CD4-positive, alpha-beta memory T cell (primary cell): ENCODE measurements at places on chromosomes 1 and 21.

GRCh38 chr1:205598841-205599668 is 32.8 kb downstream of the ELK4 start:
- DNase-seq, result no peak

- DNase-seq, result no peak
These were observed 1.1 kb downstream of the GNG4 start for GRCh38 chr1:235648407-235648907.

- DNase-seq, result no peak
These were observed 14.3 kb upstream of the DDX59 start for GRCh38 chr1:200684015-200684414.

GRCh38 chr1:100699744-100700143 is 19.8 kb upstream of the VCAM1 start:
- no peak for DNase-seq

DNA sequence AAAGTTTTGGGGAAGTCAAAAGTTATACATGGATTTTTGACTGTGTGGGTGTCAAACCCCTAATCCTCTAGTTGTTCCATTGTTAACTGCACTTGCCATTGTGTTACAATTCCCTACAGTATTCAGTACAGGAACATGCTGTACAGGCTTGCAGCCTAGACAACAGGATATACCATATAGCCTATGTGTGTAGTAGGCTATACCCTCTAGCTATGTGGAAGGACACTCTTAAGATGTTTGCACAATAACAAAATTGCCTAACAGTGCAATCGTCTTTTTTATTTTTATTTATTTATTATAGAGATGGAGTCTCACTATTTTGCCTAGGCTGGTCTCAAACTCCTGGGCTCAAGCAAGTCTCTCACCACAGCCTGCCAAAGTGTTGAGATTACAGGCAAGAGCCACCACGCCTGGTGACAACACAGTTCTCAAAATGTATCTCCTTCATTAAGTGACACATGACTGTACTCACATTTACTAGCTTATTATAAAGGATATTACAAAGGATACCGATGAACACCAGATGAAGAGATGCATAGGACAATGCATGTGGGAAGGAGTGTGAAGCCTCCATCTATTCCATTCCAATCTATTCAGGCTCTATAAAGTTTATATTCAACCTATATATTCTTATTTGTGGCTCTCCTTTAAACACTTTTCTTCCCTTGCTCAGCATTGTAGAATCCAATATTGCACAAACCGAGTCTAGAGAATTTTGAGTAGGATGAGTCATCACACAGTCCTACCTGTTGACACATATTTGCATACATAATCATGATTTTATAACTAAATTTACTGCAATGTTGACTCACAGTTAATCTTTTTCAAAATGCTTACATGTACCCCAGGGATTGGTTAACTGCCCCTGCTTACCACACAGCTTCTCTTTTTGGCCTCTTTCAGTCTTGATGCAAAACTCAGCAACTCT is 28.4 kb upstream of the CEP350 start:
- no peak for DNase-seq

GRCh38 chr1:229666585-229666984 is 40.5 kb downstream of the URB2 start:
- no peak for DNase-seq

GRCh38 chr1:232704694-232705680 is 75.1 kb upstream of the SIPA1L2 start:
- no peak for DNase-seq

- no peak for DNase-seq
These were observed 47.5 kb downstream of the MRPL39 start for GRCh38 chr21:25559746-25560145.

GRCh38 chr1:244712669-244713068 is 59.7 kb downstream of the DESI2 start:
- DNase-seq, result no peak

GRCh38 chr1:221704306-221704705 is 37.6 kb downstream of the DUSP10 start:
- no peak for DNase-seq

GRCh38 chr21:31455506-31455905 is 111.4 kb upstream of the TIAM1 start:
- DNase-seq, result no peak

GRCh38 chr1:155979597-155980343 is 1.4 kb upstream of the ARHGEF2 start:
- no peak for DNase-seq

- DNase-seq, result no peak
These were observed 13.2 kb downstream of the ST7L start for GRCh38 chr1:112605633-112606327.

DNA sequence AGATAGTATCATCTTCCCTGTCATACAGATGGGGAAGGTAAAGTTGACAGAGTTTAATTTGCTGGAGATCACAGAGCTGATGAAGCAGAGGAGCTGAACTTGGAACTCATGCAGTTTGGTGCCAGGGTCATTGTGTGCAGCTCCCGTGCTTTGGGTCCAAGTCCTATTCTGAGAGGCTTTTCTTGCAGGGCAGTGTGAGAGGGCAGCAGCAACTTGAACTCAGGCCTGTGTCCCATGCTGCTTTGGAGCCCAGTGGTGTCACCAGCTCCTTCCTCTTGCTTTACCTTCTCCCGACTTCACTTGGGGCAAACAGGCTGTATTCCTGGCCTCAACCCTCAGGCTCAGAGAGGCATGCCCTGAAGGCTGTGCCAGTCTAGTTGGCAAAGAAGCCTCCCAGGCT is 24.7 kb downstream of the INAVA start:
- no peak for DNase-seq

DNA sequence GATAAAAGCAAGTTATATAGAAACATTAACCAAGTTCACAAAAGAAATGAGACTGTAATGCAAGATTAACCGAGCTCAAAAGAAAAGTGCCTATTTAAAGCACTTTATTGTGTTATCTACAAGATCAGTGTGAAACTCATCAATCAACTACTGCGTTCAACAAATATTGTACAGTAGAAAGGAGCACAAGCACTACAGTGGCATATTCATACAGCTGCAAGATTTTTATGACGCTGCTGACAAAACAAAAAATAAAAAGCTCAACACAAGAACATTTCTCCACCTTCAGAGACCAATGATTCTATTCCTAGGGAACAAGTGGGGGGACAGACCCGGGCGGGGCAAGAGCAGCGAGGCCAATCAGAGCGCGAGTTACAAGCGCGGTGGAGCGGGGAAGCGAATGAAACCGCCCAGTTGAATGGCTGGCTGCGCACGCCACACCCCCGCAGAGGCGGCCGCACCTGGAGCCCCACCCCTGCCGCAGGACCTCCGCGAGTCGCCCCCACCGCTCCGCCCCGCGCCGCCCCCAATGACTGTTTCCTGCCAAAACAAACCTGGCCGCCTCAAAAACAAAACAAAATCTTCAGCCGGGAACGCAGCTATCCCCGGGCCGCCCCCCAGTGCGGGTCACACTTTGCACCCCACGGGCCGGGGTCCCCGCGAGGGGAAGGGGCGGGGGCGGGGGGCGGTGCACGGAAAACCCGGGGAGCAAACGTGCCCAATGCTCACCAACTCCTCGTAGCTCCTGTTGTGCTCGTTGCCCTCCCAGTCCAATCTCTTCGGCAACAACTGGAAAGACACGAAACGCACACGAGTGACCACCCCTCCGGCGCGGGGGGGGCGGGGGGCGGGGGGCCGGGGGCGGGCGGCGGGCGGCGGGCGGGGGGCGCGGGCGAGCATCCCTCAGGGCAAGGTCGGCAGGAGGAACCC is 1.1 kb downstream of the BRWD1 start:
- DNase-seq, result peak; percentile 94

- DNase-seq, result no peak
These were observed 7.3 kb downstream of the TMEM35B start for GRCh38 chr1:34977858-34978257.

- DNase-seq, result no peak
These were observed 311.0 kb downstream of the PTPRU start for GRCh38 chr1:29547300-29547699.

DNA sequence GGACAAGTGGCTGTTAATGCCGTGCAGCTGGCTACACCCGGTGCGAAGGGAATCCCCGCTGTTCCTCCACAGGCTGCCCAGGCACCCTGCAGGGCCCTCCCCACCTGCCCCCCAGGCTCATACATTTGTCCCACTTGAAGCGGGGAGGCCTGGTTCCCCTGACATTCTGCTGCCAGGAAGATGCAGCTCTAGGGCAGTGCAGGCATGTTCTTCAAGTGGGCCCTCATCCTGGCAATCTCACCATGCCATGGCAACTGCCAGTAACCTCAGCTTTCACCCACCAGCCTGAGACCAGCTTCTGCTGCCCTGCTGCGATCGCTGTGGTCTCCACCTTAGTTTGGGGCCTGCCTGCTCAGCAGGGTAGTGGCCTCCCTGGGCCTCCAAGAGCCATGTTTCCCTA is 151.9 kb upstream of the COL6A1 start:
- no peak for DNase-seq

- no peak for DNase-seq
These were observed 35.5 kb upstream of the IRF2BP2 start for GRCh38 chr1:234645474-234645953.

DNA sequence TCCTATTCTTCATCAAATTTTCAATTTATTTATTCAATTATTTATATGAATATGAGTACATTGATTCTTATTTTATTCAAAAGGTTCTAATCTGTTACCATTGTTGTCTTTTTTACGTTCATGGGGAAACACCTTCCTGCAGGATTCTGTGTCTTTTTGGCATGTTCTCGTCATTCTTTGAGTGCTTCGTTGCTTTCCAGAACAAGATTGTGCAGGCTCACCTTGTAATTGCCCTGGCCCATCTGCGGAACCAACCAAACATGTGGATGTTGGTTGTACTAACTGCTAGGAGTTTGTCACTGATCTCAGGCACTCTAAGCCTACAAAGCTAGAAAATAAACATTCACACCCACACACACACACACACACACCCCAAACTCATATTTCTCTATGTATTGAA is 182.1 kb downstream of the TTLL7 start:
- no peak for DNase-seq

DNA sequence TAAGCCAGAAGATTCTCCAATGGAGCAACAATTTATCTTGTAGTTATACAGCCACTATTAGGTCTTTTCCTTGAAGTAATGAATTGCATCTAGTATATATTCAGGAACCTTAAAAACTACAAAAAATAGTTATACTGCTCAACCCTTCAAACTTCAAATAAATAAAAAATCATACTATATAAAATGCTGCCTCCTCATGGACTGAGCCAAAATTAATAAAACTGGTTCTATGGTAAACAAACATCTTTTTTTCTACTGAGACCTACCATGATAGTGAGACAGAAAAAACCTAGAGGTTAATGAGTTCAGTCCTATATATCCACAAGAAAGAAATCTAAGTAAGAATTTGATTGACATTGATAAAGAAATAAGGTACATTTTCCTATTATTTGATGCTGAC is 67.7 kb downstream of the GPATCH2 start:
- DNase-seq, result no peak

DNA sequence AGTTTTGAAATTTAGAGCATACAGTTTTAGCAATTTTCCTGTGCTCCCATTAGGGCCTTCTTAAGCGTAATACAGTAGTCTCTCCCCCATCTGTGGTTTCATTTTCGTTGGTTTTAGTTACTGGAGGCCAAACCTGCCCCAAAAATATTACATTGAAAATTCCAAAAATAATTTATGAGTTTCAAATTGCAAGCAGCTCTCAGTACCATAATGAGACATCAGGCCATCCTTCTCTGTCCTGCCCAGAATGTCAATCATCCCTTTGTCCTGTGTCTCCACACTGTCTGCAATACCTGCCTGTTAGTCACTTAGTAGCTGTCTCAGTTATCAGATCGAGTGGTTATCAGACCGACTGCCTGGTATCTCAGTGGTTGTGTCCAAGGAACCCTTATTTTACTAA is 45.4 kb downstream of the ADSS2 start:
- no peak for DNase-seq

DNA sequence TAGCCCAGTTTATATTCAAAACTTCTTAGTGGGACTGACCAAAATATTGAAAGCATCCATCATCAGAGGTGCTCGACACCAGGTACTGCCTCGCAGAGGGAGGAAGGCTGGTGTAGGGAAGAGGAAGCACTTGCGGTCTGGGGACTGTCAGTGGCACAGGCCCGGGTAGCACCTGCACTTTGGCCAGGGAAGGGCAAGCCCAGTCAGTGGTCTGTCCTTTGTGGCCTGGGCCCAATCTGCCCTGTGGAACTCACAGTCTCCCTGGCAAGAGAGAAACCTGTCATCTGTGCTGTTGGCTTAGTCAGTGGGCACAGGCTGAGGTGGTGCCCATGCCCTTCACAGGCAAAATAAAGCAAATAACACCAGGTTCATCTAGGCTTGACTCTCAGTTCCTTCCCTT is 77.4 kb downstream of the SYT6 start:
- DNase-seq, result no peak

GRCh38 chr1:10866321-10867093 is 70.1 kb upstream of the CASZ1 start:
- DNase-seq, result peak; percentile 55

- no peak for DNase-seq
These were observed 10.1 kb upstream of the MATN1 start for GRCh38 chr1:30733493-30733892.

- no peak for DNase-seq
These were observed 97.2 kb upstream of the KCNK1 start for GRCh38 chr1:233516732-233517131.

- DNase-seq, result no peak
These were observed 166.4 kb downstream of the PSMG1 start for GRCh38 chr21:39016740-39017315.

DNA sequence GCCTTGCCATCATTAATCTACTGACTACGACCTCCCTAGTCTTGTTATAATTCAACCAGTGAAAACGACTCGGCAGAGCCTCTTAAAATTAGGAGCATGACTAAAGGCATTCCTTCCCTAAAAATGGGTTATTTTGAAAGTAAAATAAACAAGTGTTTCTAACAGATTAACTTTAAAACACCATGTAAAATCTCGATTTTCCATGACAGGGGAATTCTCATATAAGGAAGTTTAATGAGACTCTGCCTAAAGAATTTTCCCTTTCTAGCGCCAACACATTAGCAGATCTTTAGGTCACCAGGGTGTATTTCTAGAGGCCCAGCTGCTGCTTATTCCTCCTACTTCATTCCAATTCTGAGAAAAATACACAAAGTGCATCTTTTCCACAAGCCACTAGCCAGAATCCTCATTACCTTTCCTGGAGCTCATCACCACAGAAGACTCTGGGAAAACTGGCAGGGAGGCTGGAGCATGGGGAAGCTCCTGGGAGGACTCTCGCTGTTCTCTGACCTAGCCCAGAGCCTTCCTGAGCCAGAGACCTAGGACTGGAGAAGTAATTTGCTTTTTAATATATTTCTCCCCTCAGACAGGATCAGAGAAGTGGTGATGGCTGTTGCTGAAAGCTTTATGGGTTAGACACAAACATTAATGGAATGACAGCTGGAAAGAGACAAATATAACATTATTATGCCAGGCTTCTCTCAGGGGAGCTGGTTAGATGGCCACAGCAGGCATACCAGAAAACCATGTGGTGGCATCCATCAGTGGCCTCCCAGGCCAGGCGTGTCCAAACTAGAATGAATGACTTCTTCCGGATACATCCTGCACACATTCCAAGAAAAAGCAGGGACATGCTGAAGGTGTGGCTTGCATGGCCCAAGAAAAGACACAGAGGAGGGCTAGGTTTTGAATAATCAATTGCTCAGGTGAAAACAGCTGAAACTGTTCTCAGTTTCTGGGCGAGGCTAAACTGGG is 63.6 kb upstream of the CTTNBP2NL start:
- no peak for DNase-seq

- DNase-seq, result no peak
These were observed 36.2 kb upstream of the UBE2U start for GRCh38 chr1:64167176-64167575.
